ENCODE measurements at places on chromosomes 6 and 20.

GRCh38 chr6:16898640-16899396 lies 137.6 kb upstream of the ATXN1 start:
- no peak for DNase-seq

DNA sequence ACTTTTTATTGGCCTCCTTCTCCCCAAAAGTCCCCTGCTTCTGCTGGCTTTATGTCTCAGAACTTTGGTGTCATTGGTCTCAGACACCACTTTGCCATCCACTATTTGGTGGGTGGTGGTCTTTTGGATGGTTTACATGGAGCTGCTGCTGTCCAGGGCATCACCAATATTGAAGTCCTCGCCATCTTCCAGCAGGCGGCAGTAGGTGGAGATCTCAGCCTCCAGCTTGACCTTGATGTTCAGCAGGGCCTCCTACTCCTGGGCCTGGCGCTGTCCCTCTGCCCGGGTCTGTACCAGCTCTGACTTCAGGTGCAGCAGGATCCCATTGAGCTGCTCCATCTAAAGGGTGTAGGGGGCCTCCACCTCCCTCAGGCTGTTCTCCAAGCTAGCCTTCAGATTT lies 148.4 kb upstream of the FOXA2 start:
- DNase-seq = no peak

DNA sequence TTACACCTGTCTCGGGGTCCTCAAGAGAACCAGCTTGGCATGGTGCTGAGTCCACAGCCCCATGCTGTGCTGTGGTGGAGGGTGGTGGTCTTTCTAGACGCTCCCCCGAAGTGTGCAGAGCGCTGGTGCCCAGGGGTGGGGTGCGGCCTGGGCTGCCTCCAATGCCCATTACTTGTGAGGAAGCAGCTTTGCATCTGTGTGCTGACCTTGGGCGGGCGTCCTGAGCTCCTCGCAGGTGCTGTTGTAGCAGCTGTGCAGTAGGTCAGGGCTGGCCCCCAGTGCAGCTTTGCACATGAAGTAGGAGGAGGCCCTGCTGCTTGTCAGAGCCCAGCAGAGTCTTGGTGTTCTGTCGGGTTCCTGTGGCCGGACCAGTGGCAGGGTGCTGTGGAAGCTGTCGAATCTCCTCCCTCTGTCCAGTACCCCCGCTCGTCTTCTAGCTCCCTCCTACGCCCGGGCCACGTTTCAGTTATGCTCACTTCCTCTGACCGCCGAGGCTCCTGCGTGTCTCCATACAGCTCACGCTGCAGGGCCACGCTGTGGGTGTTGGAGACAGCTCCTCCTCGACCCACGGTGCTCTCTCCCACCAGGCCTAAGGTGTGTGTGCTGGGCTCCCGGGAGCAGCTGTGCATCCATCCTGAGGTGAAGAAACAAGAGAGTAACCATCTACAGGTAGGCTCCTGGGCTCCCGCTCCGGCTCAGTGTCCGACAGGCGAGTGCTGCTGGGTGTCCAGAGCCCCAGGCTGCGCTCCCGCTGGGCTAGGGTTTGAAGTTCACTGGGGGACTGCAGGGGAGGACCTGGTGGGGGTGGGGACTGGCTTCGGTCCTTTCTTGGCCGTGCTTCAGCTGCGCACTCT lies 4.1 kb downstream of the RTEL1 start:
- no peak for DNase-seq

- DNase-seq = no peak
Observed at GRCh38 chr6:131549811-131550210, 23.2 kb upstream of the ARG1 start.

DNA sequence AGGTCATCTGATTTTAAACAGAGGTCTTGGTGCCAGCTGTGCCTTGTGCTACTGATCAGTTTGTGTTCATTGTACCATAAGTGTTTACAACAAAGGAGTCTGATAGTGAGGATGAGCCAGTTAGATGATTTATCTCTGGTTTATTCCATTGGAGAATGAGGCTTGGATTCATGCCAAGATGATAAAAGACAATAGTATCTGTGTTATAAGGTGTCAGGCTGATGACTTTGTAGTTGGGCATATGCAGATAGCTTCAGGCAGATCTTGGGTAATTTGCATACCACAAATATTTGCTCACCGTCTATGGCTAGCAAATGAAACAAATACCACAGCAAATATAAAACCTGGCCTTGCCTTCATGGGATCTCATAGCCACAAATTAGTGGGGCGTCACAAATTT lies 43.3 kb upstream of the PHACTR2 start:
- DNase-seq = no peak

- no peak for DNase-seq
Observed at GRCh38 chr6:111979633-111980032, 74.3 kb upstream of the CCN6 start.

GRCh38 chr6:22447249-22448196 lies 121.8 kb upstream of the HDGFL1 start:
- DNase-seq = no peak

GRCh38 chr6:156889986-156890385 lies 112.8 kb downstream of the ARID1B start:
- no peak for DNase-seq

DNA sequence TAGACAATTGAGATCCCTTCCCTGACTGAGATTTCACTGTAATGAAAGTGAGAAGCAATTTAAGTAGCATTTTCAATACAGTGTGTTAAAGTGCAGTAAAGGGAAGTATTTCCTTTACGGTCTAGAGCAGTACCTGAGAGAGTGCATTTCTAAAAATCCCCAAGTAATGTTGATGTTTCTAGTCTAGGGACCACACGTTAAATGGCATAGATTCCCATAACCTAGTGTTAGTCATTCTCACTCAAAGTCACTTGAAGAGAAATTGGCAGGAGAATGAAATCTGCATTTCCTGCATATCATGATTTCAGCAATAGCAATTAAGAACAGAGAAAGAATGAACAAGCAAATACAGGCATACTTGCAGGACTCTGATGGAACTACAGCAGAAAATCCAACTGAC lies 67.9 kb downstream of the CGA start:
- DNase-seq = no peak

GRCh38 chr6:28980137-28980851 lies 24.8 kb downstream of the ZNF311 start:
- no peak for DNase-seq

DNA sequence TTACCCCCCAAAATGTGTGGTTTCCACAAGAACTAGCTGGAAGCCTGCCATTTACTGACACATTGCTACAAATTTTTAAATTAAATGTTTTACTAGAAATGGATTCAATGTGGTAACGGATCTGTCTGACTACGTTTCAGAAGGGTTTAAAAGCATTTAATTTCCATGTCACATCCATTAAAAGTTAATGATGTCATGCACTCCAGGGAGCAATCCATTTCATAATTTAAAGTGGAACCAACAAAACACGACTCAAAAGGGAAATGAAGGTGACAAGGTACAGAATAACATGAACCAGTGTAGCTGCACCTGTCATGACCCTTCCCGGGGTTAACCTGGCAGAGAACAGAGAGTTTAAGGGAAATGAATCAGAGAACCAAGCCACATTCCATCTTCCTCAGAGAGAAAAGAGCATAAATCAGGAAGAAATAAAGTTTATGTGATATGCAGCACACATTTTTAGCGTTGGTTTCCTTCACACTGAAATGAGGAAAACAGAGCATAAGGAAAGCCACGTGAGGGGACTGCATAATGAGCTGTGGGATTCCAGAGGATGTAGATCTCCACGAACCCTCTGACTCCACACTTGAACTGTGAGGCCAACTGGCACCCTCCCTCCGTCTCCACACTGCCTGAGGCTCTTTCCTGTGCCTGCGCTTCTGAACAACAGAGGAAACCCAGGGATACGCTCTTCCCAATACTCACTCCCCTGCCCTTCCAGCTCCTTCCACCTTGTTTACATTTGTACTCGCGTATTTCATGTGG lies 170.3 kb upstream of the AHI1 start:
- DNase-seq = peak; percentile 32

DNA sequence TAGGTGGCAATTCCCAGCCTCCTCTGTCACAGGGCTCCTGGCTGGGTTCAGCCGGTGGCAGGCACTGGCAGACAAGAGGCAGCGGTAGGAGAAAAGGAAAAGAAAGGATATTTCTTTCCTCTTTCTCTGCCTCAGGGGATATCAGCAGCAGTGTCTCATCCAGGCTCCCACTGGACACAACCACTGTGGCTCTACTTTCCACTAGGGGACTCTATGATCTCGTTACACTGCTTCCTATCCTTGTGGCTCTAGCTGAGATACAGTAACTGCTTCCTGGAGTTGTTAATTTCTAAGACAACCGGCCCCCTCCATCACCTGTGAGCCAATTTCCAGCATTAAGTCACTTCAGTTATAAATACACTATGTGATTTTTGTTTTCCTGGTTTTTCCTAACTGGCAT lies 102.0 kb upstream of the LRFN2 start:
- no peak for DNase-seq

DNA sequence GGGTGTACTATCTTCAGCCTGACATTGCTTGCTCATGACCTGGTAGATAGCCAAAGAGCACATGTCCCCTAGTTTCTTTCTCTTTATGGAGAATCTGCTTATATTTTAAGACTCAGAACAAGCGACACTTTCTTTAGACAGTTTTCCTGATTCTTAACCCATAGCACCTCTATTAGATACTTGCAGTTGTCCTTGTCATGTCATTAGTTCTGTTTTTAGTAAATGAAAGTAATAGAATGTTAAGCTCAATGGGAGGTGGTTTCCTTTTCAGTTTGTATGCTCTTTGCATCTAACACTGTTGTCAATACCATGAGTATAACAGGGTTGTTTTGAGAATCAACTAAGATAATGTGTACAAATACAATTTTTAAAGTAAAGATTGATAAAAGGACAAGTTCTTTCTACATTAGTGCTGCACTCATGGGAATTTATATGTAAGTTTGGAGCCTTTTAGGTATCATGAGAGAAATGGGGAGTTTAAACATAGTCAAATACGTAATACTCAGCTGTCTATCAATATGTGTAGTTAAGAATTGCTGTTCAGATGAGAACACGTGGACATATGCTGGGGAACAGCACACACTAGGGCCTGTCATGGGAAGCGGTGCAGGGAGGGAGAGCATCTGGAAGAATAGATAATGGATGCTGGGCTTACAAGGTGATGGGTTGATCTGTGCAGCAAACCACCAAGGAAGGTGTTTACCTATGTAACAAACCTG lies 124.3 kb downstream of the GRM1 start:
- DNase-seq = no peak

DNA sequence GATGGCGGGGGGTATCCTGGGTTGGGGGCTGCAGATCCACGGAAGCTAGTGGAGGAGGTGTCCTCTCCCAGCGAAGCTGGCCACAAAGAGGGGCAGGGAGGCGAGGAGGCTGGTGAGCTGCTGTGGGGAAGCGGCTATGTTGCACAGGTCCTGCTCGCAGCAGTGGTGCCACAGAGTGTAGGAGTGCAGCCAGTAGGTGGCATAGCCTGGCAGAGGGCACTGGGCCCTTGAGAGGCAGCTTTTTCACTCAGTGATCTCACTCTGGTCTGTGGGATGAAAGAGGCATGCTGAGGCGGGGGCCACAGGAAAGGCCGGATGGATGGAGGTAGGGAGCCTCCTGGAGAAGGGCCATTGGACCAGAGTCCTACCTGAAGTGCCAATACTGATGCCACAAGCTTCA lies 2.9 kb upstream of the LY6G6D start:
- DNase-seq = no peak

DNA sequence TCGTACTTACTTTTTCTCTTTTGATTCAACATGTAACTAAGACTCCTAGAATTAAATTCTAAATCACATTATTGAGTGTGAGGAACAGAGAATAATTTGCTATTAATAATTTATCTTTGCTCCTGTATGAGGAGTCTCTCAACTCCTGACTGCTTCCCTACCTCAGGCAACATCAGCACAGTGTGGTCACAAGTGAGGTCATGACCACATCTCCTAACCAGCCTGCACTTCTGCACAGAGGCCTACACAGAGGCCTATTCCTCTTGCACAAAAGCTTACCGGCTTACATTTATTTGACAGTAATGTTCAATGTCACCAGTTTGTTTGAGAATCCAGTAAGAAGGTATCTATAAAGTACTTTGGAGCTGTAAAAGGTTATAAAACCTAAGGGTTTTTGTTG lies 637.4 kb upstream of the MARCKS start:
- DNase-seq = no peak

DNA sequence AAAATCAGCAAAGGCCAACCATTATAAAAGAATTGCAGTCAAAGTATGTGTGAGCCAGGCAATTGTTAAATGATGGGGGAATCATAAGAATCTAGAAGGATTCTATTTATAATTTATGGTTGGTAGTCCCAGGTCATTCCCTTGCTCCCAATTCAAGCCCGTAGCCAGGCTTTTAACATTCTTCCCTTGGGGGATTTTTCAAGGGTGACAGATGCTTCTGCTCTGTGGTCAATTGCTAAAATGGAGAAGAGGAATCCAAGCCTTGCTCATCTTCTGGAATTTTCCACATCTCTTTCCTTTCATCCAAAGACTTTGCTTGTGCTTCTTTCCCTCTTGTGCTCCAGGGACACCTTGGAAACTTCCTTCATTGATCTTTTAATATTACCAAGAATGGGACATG lies 18.0 kb upstream of the BCAS1 start:
- DNase-seq = no peak

All from AG09309 (cell line).